ENCODE measurements at places on chromosomes 4 and X.

DNA sequence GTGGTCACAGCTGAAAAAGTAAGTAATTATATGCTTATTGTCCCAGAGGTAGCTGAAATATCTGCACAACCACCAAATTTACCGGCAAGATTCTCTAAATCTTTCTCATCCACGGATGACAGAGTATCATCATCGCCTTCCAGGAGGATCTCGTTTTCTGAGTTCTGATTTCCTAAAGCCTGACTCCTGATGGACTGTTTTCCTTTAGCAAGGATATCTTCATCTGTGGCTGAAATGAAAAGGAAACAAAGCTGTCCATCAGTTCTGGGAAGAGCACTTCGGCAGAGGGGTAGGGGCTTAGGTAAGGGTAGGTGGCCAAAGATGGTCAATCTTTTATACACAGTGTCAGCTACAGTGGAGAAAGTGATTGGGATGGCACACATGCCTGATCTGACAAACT is 8.7 kb downstream of the MAB21L2 start:
- no peak for DNase-seq

DNA sequence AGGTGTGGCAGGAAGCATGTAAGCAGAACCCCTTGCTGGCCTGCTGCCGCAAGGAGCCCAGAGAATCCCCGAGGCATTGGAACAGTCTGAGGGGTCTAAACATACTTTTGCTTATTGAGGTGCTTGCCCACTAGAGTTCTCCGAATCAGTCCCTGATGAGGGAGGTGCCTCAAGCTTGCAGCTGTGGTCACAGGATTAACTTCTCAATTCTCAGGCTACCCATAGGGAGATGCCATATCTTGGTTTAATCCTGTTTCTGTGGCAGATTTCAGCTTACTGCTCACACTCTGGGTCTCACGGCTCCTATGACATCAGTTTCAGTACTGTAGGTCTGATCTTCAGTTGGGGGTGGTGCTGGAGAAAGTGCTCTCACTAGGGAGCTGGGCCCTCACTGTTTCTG is 39.9 kb downstream of the CCNG2 start:
- DNase-seq, result no peak

GRCh38 chr4:155789391-155789790 is 30.6 kb downstream of the GUCY1B1 start:
- no peak for DNase-seq

DNA sequence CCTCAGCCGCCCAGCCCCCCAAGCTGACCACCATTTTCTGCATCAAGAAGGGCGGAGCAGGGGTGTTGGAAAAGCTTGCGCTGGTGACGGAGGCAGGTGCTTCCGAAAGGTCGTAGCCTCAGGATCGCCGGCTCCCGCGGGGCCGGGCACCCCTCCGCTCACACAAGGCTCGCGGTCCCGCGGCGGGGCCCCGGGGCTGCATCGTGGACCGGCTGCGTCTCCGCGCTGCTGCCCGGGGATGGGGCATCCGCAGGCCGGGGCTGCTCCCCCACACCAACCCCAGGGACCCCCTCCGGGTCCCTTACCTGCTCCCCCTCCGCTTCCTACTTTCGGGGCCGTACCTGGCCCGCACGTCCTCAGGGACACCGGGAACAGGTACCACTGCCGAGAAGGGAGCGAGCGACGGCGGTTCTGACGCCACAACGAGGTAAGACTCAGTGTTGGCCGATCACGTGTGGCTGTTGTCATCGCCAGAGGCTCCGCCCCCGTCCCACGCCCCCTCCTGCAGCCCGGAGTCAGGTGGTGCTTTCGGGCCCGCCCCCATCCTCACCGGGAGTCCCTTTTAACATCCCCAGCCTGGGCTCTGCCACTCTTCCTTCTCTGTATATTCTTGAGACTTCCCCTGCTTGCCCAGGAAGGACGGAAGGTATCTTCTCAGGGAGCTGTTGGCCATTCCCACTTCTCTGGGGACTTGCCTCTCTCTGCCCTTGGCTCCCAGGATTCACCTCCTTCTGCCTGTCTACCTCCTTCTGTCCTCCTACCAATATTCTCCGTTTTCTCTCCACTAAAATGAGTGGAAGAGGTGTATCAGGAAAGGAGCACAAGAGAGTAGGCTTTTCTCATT is at the start of gene BEX2:
Gene BEX2, minus strand, starts transcription at position 436 of the 844 bp plus-strand sequence. CDS start 1,014 bp downstream, outside the sequence.
- DNase-seq, result no peak

- no peak for DNase-seq
Observed at GRCh38 chrX:103343105-103343504, 13.1 kb downstream of the TCEAL7 start.

DNA sequence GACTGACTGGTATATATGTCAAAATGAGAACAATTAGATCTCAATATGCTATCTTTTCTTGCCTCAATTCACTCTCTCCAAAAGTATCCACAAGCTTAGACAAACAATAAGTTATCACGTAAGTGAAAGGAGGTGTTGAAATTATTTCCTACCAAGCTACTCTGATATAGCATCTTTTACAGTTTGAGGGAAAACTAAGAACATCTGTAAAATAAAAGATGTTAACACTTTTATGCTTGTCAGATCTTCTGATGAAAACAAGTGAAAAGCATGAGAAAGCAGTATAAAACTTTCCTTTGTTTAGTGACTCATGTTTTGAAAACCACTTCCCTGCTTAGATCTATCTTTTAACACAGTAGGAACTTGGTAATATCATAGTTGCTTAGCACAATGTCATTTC is 8.4 kb upstream of the MAB21L2 start:
- no peak for DNase-seq

DNA sequence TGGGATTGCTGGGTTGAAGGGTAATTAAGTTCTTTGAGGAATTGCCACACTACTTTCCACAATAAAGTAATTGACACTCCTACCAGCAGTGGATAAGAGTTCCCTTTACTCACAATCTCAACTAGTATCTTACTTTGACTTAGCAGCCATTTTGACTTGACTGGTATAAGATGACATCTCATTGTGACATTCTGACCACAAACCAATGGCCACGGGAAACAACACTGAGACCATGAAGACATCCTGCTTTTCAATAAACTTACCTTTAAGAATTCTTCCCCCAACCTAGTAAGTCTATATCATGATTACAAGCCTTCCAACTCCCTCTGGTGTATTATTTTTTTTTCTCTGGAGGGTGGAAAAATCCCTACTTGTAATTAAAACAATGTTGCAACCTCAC is 66.9 kb upstream of the WDR1 start:
- no peak for DNase-seq

- DNase-seq, result no peak
Observed at GRCh38 chr4:159221280-159221679, 118.4 kb downstream of the RAPGEF2 start.

DNA sequence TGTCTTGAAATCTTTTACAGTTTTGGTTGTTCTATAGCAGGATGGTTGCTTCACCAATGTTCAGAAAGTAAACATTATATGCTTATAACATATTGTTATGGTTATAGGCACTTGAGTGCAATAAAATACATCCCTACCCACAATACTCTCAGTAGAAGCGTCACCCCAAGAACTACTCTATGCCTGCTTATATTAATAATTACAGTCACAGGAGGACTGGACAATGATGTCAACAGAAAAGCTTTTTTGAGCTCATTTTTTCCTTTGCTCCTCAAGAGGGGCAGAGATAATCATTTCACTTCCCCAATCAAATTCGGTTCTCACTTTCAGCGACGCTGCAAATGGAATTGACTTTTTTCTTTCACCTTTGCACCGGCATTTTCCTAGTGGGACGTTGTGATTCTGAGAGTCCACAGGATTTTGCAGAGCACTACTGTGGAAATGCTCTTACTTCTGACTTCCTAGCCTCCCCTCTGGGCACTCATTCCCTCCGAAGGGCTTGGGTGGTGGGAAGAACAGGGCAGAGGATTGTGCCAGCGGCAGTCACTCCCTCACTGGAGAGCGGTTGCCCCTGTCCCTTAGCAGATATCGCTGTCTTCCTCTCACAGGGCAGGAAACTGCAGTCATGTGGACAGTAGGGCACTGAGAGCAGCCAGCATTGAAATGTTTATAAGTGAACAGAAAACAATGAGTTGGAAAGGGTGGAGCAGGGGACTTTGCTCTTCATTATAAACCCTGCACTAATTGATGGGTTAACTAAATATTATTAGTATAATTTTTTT is 24.9 kb upstream of the SGMS2 start:
- DNase-seq, result no peak

Measured in right renal cortex interstitium (tissue), 3 donors.